ENCODE measurements at places on chromosomes 2 and 18.

DNA sequence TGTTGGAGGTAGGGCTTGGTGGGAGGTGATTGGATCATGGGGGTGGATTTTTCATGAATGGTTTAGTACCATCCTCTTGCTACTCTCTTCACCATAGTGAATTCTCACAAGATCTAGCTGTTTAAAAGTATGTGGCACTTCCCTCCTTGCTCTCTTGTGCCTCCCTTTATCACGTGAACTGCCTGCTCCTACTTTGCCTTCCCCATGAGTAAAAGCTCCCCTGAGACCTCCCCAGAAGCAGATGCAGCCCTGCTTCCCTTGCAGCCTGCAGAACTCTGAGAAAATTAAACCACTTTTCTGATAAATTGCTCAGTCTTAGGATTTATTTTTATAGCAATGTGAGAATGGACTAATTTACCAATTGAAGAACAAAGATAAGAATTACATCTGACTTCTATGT is 223.1 kb downstream of the RNF144A start:
- DNase-seq, result no peak

DNA sequence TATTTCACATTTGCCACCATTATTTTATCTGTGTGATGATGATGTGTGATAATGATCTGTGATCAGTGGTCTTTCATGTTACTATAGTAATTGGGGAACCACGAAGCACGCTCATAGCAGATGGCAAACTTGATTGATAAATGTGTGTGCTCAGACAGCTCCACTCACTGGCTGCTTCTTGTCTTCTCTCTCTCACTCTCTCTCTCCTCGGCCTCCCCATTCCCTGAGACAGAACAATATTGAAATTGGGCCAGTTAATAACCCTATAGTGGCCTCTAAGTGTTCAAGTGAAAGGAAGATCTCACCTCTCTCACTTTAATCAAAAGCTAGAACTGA is 60.7 kb upstream of the RAPGEF4 start:
- DNase-seq, result no peak

GRCh38 chr2:7570247-7570646 is 653.0 kb downstream of the RNF144A start:
- no peak for DNase-seq

- DNase-seq, result no peak
Measured at GRCh38 chr2:47063538-47063930, 91.6 kb downstream of the STPG4 start.

- no peak for DNase-seq
Measured at GRCh38 chr2:209577376-209578357, 153.8 kb downstream of the MAP2 start.

GRCh38 chr2:215613280-215613679 is 177.4 kb upstream of the FN1 start:
- no peak for DNase-seq

- DNase-seq, result no peak
Measured at GRCh38 chr18:25678221-25678620, 326.3 kb upstream of the ZNF521 start.

DNA sequence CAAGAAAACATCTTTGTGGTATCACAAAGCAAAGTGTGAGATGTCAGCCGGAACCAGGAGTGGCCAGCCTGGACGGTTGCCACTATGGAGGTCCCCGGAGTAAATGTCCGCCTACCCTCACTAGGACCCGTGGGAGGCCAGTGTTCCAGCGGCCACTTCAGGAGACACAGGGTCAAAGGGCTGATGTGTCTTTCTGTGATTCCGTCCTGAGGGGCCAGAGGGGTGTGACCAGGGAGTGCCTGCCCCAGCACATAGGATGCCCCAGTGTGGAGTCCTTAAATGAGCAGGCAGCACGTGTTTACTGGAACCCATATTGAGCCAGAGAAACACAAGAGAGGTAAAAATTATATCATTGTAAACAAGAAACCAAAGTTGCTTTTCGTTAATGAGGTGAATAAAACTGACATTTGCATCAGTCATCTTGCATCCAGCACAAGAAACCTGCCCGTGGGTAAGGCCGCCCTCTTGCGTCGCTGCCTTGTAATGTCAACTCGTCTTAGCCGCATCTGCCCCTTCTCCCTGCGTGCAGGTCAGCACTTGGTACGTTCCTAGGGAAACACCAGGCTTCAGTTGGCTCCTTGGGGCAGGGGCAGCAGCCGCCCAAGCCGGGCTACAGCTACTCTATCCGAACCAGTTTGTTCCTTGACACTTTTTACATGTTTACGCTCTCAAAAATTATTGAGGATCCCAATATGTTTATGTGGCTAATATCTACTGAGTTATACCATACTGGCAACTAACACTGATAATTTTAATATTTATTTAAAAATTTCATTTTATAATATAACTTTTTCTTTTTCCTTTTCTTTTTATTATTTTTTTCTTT is 46.7 kb upstream of the LAPTM4A start:
- DNase-seq, result peak; percentile 61

DNA sequence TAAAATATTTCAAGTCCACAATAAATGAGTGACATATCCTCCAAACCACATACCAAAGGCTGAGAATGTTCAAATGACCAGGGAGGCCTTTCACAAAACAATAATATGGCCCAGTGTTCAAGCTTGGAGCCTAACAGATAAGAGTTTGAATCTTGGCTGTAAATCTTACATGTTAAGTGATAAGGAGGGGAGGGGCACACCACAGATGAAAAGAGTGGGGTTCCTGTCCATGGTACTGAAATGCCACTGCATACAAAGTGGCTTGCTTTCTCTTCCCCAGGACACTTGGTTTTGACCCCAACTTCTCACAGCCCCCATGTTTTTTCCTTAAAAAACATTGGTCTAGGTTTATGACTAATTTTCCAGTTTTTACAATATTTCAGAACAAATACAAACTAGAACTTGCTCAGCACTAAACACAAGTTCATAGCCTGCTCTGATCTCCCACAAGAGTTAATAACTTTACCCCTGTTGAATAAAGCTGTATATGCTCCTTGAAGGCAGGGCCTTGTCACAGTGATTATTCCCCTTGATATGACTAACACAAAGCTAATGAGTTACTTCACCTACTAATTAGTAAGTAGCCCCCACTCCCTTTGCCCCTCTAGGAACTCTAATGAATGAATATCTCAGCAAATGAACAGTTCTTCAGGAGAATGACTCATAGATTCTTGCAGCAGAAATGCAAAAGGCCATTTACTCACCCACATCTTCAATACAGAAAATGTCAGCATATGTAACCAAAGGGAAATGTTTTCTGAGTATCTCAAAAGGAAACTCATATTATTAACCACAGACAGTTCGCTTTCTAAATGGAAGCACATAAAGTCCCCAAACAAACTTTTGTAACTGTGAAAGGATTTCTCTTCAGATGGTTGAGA is 142.2 kb downstream of the SATB2 start:
- no peak for DNase-seq

GRCh38 chr2:215817046-215817445 is 196.3 kb downstream of the MREG start:
- no peak for DNase-seq

- peak; percentile 92 for DNase-seq
Measured at GRCh38 chr2:25362049-25362433, 20.3 kb upstream of the DNMT3A start.

- no peak for DNase-seq
Measured at GRCh38 chr18:48861181-48861708, 89.5 kb downstream of the SMAD7 start.

- no peak for DNase-seq
Measured at GRCh38 chr2:197208024-197208423, 102.6 kb downstream of the ANKRD44 start.

DNA sequence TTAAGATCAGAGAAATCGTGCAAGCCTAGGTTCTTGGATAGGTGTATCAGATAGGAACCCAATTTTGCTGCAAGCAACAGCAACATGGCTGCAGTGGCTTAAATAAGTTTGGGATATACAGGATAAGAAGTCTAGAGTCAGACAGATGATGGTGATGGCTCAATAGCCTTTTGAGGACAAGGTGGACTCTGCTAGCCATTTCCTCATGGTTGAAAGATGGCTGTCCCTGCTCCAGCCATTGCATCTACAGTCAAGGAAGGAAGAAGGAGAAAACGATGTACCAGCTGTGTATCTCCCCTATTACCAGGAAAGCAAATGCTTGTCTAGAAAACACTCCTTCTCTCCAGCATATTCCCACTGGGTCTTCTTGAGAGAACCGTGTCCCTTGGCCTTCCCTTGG is 30.1 kb upstream of the CAB39 start:
- no peak for DNase-seq

- DNase-seq, result no peak
Measured at GRCh38 chr2:138515092-138515491, 13.5 kb downstream of the SPOPL start.

GRCh38 chr2:118046634-118047210 is 32.9 kb upstream of the CCDC93 start:
- no peak for DNase-seq

DNA sequence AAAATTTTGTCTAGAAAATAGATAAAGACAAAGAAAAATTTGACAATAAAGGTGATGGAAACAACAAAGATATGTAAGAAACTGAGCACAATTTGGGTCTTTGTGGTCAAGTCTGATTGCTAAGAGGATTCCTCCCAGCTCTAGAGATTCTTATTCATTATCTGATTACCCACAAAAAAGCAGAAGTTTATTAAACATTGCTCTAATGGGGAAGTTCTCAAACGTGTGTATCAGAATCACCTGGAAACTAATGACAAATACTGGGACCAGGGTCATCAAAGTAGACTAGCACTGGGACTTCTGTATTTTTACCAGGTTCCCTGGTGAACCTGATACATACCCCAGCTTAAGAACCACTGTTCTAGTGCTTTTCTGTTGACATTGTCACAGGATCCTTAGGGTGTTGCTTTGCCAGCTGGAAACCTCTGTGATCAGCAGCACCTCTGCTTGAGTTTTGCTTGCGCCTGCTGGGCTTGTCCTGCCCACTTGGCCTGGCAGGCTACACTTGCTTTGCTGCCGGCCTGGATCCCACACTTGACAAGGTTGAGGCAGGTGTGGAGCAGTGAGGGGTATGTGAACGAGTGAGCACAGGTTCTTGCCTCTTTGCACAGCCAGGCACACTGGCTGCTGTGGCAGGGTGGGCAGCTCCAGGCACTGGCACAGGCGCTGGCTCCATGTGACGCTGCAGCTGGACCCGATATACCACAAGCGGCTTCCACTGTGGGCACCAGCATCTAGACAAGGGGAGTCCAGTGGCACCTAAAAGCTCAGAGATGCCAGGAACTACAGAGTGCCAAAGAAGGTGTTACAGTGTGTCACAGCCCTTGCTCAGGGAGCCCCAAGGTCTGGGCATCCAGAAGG is 6.2 kb upstream of the GORASP2 start:
- no peak for DNase-seq

- DNase-seq, result peak; percentile 63
Measured at GRCh38 chr2:160406591-160407392, 86.8 kb downstream of the RBMS1 start.

DNA sequence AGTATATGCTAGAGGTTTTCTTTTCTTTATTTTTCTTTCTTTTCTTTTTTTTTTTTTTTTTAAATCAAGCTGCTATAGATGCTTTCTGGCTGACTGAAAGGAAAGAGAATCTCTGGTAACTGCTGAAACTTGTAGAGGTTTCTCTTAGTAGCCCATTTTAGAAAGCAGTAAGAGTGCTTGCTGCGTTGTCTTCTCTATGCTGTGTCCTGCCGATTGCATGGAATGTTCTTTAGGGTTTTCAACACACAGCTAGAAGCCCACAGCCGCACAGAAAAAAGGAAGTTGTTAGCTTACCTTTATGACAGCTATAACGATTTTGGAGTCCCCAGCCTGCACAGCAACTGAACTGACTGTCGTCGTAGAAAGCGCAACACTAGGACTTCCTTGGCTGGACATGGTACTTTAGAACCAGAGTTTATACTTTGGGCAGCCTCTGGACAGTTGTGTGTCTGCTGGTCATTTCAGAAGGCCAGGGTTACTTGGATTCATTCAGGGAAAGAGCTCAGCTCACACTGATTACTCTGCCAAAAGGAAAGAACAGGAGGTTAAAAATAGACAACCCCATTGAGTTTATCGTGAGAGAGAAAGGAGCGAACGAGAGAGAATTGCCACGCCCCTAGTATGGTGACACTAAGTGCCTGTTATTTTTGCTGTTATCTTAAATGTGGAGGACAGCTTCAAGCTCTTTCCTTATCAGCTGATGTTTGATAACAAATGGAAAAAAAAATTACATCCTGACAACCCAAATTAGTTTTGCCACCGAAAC is at the start of gene CCDC141:
Gene CCDC141, minus strand, starts transcription at position 592 of the 766 bp plus-strand sequence. Its CDS starts 196 bp downstream, at position 396.
- DNase-seq, result no peak

- DNase-seq, result no peak
Measured at GRCh38 chr2:155377931-155378444, 679.5 kb downstream of the KCNJ3 start.

- DNase-seq, result no peak
Measured at GRCh38 chr2:170362871-170363631, 185.1 kb downstream of the MYO3B start.

GRCh38 chr18:23588836-23589560 is 2.7 kb upstream of the NPC1 start:
- no peak for DNase-seq

DNA sequence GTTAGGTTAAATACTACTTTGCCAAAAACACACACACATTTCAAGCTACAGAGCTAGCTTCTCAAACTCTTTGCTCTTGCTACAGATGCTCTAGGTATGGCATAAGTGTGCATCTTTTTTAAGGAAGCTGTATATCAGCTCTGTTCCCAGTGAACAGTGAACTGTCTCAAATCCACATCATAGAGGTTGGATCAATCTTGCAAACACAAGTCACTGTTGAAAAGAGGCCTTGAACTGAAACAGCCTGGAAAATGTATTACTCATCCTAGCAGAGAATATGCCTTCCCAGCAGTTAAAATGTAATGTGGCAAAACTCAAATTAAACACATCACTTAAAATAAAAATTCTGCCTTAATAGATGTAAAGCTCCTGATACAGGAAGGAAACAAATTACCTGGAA is 151.8 kb downstream of the WDPCP start:
- DNase-seq, result no peak

GRCh38 chr2:224931956-224932355 is 110.3 kb downstream of the DOCK10 start:
- DNase-seq, result no peak

DNA sequence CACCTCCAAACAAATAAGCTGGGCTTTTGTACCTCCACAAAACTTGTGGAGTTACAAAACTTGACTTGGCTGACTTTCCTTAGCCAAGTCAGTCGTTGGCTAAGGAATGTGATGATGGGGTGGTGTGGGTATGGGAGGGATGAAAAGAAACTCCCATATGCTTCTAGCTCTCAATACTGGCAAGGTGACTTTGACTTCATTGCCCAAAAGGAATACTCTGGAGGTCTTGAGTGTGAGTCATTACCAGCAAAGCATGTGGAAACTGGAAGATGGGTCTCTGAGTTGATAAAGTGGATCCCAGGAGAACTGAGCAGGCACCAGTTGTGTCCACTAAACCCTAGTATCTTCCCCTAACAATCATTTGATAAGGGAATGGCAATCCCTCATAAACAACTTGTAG is 226.7 kb downstream of the GULP1 start:
- no peak for DNase-seq

- no peak for DNase-seq
Measured at GRCh38 chr2:7625392-7626138, 708.4 kb downstream of the RNF144A start.

DNA sequence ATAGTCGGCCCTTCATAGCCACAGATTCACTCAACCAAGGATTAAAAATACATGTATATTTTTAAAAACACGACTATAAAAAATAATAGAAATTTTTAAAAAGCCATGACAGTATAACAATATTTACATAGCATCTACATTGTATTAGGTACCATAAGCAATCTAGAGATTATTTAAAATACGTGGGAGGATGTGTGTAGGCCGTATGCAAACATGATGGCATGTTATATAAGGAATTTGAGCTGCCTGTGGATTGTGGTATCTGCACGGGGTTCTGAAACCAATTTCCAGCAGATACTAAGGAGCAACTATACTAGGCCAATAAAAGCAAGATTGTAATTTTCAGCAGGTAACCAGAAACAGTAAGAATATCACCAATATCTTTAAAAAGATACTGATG is 5.9 kb downstream of the ORC4 start:
- no peak for DNase-seq
